Upper lobe of left lung (tissue), 6 donors: ENCODE measurements at places on chromosomes 13 and 19. TPM values are rescaled to one million over a fixed set of nuclear protein-coding genes. Genes with fewer than 3 reads are reported as not detected.

UHRF1 gene
- 3.0 TPM for total RNA-seq

FUT2 gene
- 2.7 TPM for total RNA-seq

DNA sequence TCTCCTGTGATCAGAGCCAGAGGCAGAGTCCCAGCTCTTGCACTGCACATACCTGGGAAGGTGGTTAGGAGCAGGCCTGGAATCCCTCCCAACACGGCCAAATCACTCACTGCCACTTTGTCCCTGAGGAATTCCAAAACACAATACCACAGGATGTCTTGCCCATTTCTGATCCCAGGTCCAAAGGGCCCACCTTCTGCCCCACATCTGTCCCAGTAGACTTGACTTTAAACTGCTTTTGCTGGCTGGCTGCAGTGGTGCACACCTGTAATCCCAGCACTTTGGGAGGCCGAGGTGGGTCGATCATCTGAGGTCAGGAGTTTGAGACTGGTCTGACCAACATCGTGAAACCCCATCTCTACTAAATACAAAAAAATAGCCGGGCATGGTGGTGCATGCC, 18.9 kb downstream of the ZNF536 start:
- H3K36me3 ChIP-seq: no peaks in the 10 kb centered on the region
- no peak for DNase-seq
- H3K4me3 ChIP-seq: no peak overlapping the region
- no peaks in the 10 kb centered on the region for H3K4me1 ChIP-seq

DNA sequence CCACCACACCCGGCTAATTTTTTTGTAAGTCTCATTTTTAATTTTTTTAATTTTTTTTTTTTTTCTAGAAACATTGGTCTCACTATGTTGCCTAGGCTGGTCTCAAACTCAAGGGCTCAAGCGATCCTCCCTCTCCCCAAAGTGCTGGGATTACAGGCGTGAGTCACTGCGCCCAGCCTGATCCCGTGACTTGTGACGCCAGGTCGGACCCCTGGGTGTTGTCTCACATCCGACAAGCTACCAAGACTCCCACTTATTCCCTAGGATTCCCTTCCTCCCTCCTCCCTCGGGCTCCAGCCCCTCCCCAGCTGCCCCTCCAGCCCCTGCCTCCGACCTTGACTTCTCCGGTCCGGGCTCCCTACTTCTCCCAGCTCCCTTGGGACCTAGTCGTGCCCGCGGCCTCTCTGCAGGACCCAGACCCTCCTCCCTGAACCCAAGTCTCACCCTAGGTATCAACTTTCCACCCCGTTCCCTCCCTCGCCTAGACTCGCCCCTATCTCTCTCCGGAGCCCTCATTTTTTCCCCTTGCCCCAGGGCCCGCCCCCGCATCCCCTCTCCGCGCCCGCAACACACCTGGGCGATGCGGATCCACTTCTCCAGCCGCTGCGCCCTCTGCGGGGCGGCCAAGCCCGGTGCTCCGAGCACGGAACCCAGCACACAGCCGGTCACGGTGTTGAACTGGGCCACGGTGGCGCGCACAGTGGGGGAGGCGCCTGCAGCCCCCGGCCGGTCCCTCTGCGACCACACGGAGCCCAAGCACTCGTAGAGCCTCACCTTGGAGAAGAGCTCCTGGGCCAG, 13.1 kb downstream of the RGL3 start:
- no peaks in the 10 kb centered on the region for H3K27me3 ChIP-seq
- H3K36me3 ChIP-seq: peaks cover 30% of the 10 kb centered on the region
- no peaks in the 10 kb centered on the region for H3K4me1 ChIP-seq

DNA sequence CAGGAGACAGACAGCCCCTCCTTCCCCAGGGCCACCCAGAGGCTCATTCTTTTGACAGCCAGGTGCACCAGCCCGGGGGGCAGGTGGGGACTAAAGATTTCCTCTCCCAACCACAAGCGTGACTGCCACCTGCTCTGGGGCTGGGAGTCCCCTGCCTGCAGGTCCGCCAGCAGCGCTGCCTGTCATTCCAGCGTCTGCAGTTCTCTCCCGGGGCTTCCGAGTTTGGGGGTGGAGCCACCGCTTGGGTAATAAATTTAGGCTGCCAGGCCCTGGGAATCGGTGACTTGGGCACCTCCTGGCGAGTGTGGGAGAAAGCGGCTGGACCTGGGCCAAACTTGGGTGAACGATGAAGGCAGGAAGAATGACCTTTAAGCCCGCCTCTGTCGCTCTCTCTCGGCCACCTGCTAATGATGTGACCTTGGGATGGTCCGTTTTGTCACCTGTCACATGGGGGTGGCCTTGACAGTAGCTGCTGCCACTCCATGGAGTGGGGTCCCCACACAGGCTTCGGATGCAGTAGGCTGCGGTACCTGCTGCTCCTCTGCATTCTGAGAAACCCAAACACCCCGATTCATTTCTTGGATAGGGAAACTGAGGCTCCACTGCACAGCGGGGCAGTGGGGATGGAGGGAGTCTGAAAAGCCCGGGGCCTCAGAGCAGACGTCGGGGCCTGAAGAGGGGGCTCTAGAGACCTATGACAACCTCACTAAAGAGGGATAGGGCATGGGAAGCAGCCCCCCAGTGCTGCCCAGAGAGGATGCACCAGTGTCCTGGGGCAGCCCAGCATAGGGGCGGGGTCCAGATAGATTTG, 12.8 kb downstream of the FUT6 start:
- no peak for DNase-seq
- peaks cover 7% of the 10 kb centered on the region for H3K27me3 ChIP-seq

GRCh38 chr19:33859016-33859415, 62.3 kb downstream of the KCTD15 start:
- H3K4me3 ChIP-seq: no peak overlapping the region
- no peak overlapping the region for H3K27ac ChIP-seq
- H3K36me3 ChIP-seq: no peaks in the 10 kb centered on the region
- H3K27me3 ChIP-seq: no peaks in the 10 kb centered on the region
- H3K4me1 ChIP-seq: no peaks in the 10 kb centered on the region
- DNase-seq: no peak

GRCh38 chr13:109007946-109008345, 378.5 kb downstream of the MYO16 start:
- H3K4me1 ChIP-seq: no peaks in the 10 kb centered on the region
- H3K4me3 ChIP-seq: no peak overlapping the region
- no peak for DNase-seq

S1PR2 gene
- 13.9 TPM for total RNA-seq

- DNase-seq: no peak
- H3K4me1 ChIP-seq: peaks cover 28% of the 10 kb centered on the region
- peaks cover 4% of the 10 kb centered on the region for H3K36me3 ChIP-seq
- no peaks in the 10 kb centered on the region for H3K27me3 ChIP-seq
- H3K27ac ChIP-seq: no peak overlapping the region
Measured at GRCh38 chr13:113488283-113488682, 2.2 kb downstream of the DCUN1D2 start.

DNA sequence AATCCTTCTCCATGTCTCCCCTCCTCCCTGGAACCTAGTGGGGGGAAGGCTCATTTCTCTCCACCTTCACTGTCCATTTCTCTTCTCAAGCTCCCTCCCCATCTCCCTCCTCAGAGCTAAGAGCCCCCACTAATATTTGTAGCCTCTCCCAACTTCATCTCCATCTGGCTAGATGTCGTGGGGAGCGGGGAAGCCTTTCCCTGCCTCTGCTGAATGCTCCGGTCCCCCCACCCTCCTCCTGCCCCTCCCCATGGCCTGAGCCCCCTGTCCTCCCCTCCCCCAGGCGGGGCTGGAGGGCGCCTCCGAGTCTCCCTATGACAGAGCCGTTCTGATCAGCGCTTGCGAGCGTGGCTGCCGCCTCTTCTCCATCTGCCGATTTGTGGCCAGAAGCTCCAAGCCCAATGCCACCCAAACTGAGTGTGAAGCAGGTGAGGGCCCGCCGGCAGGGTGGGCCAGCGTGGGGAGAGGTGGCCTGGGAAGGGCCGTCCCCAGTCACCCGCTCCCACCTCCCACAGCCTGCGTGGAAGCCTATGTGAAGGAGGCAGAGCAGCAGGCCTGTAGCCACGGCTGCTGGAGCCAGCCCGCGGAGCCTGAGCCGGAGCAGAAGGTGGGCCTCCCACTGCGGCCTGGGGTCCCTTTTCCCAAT, 1.0 kb downstream of the TMEM59L start:
- no peak for DNase-seq
- no peak overlapping the region for H3K4me3 ChIP-seq
- H3K27me3 ChIP-seq: peaks cover 47% of the 10 kb centered on the region
- H3K27ac ChIP-seq: no peak overlapping the region

LRRC4B gene
- total RNA-seq: 1.0 TPM

GRCh38 chr13:59340581-59340980, 823.1 kb downstream of the DIAPH3 start:
- H3K4me1 ChIP-seq: no peaks in the 10 kb centered on the region
- no peak for DNase-seq
- no peak overlapping the region for H3K4me3 ChIP-seq
- H3K36me3 ChIP-seq: no peaks in the 10 kb centered on the region
- peak overlapping the region; percentile 36 for H3K27ac ChIP-seq
- no peaks in the 10 kb centered on the region for H3K27me3 ChIP-seq

GRCh38 chr13:25860862-25861261, 191.0 kb downstream of the SHISA2 start:
- H3K4me1 ChIP-seq: no peaks in the 10 kb centered on the region
- H3K27ac ChIP-seq: no peak overlapping the region
- H3K36me3 ChIP-seq: no peaks in the 10 kb centered on the region
- no peaks in the 10 kb centered on the region for H3K27me3 ChIP-seq

CIC gene
- 83.8 TPM for total RNA-seq

DNA sequence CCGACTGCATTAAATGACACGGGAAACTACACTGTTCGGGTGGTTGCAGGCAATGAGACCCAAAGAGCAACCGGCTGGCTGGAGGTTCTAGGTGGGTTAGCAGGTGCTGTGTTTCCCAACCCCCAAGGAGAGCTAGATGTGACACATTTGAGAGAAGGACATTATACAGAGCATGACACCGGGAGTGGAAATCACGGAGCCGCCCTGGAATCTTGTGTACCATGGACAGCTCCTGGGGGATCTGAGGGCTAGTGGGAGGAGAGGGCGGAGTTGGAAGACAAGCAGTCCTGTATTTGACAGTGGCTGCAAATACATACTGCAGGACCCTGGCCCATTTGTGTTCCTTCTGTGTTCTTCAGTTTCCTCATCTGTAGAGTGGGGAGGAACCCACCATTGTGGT, 2.3 kb downstream of the CEACAM18 start:
- H3K36me3 ChIP-seq: no peaks in the 10 kb centered on the region
- no peaks in the 10 kb centered on the region for H3K27me3 ChIP-seq
- no peak overlapping the region for H3K27ac ChIP-seq
